ENCODE measurements at places on chromosomes 6 and 20. TPM values are rescaled to one million over a fixed set of nuclear protein-coding genes. Genes with fewer than 3 reads are reported as not detected.

DNA sequence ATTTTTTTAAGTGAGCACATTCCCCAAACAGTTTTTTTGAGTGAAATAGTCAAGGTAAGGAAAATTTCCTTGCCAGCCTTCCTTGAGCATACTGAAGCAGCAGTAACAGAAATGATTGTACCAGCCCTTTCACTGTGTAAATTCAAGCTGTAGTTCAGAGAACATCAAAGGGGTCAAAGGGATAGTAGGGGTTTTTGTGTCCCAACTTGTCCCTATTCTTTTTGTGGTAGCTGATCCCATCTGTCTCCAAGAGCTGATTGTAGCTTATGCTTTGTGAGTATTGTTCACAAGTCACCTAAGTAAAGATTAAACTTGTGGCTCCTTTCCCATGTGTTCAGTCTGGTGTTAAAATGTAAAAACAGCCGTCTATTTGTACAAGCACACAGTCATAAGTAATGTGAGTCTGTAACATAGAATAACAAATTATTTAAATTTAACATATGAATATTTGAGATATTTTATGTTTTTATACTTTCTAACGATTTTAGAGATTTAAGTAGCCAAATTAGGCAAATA, 185.0 kb downstream of the CENPW start:
- no peak for ATAC-seq

GRCh38 chr6:108526739-108527174, 34.0 kb upstream of the FOXO3 start:
- peak; percentile 44 for ATAC-seq

DNA sequence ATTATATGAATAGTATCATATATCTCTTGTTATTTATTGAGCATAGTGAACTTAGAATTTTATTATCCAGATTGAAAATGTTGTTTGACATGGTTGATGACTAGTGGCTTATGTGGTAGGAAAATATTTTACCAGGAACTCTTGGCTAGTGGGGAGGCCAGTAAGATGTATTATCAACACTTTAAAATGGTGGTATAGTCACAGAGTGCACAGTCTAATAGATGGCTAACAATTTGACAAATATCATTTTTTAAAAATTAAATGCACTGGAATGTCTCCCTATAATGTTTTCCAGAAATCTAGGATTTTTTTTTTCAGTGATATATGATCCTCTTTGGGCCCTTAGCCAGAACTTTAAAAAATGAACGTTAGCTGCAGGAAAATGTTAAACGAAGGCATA, 26.9 kb upstream of the EYA4 start:
- ATAC-seq, result no peak

DNA sequence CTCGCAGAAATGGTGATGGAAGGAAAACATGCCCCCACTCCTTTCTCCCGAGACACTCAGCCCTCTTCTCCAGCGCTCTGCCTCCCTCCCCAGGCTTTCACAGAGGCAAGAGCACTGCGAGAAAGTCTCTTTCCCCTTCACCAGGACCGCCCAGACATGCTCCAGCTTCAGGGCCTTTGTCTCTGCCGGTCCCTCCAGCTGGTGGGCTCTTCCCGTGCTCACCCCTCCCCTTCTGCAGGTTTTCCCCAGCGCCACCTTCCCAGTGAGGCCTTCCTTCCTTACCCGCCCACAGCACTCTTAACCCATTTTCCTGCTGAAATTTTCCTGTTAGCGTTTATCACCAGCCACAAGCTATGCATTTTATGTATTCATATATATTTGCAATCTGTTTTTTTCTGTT, 86.2 kb downstream of the TFAP2C start:
- ATAC-seq, result no peak

GRCh38 chr6:20605061-20605460, 70.8 kb downstream of the CDKAL1 start:
- no peak for ATAC-seq

DNA sequence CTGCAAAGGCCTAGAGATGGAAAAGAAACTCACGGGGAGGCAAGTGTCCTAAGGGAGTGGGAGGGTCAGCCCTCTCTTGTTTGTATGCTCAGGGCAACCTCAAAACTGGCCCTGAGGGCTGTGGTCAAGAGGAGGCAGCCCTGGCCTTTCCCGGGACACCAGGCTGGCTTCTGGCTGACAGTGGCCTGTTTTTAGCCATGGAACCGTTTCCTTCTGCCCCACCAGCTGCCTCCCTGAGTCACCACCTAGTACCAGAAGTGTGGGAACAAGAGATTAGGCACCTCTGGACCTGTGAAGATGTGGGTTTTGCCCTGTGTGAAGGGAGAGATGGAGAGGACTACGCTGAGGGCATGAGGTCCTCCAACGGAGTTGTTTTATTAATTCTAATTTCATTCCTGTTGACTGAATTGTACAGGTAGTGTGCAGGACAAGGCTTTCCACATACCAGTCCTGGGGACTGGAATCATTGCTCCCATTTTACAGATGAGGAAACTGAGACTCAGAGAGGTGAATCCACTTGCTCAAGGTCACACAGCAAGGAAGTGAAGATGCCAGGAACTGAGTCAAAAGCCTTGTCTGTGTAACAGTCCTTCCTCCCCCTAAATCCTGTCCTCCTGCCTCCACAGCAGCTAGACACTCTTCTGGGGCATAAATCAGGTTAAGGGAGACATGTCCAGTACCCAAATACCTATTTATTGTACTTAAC, 5.5 kb downstream of the FOXS1 start:
- ATAC-seq, result no peak

DNA sequence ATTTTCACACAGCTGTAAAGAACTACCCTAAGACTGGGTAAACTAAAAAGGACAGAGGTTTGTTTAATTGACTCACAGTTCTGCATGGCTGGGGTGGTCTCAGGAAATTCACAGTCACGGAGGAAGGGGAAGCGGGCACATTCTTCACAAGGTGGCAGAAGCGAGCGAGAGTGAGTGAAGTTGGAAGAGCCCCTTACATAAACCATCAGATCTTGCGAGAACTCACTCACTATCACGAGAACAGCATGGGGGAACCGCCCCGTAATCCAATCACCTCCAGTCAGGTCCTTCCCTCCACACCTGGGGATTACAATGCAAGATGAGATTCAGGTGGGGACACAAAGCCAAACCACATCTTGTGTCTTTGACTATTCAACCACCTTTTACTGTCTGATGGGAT, 700.5 kb downstream of the TENT5A start:
- no peak for ATAC-seq

Gene APOM
- total RNA-seq, result 4.4 TPM

Gene WDR46
- 104 TPM for total RNA-seq

Gene ZC2HC1B
- 0.37 TPM for total RNA-seq

DNA sequence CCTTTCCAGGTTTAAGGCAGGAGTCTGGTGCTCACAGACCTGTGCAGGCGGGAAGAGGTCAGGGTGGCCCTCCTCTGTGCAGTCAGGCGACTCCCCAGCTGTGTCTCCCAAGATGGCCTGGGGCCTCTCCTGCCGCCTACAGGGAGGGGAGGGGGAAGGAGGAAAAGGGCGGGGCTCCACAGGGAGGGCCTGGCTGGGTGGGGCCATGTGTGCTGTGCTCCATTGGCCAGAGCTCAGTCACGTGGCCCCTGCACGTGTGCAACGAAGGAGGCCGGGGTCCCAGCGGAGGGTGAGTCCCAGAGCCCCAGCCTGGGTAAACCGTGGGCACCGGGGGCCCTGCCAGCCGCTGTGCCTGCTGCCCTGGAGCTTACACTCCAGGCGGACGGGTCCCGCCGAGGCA, 211.6 kb downstream of the ZDHHC14 start:
- ATAC-seq, result no peak

Gene RIMS1
- total RNA-seq, result not detected

GRCh38 chr6:165266621-165267020, 42.8 kb downstream of the C6orf118 start:
- no peak for ATAC-seq

GRCh38 chr6:151205721-151206600, 33.8 kb upstream of the AKAP12 start:
- no peak for ATAC-seq

Gene ANKRD6
- total RNA-seq, result 1.4 TPM

- ATAC-seq, result no peak
Observed at GRCh38 chr20:17059465-17059864, 167.4 kb upstream of the PCSK2 start.

Gene CRIP3
- total RNA-seq, result 8.7 TPM

GRCh38 chr6:81241126-81242041, 511.1 kb downstream of the TENT5A start:
- peak; percentile 42 for ATAC-seq

- no peak for ATAC-seq
Observed at GRCh38 chr6:53058388-53059195, 6.6 kb upstream of the FBXO9 start.

Gene HAO1
- total RNA-seq, result not detected

DNA sequence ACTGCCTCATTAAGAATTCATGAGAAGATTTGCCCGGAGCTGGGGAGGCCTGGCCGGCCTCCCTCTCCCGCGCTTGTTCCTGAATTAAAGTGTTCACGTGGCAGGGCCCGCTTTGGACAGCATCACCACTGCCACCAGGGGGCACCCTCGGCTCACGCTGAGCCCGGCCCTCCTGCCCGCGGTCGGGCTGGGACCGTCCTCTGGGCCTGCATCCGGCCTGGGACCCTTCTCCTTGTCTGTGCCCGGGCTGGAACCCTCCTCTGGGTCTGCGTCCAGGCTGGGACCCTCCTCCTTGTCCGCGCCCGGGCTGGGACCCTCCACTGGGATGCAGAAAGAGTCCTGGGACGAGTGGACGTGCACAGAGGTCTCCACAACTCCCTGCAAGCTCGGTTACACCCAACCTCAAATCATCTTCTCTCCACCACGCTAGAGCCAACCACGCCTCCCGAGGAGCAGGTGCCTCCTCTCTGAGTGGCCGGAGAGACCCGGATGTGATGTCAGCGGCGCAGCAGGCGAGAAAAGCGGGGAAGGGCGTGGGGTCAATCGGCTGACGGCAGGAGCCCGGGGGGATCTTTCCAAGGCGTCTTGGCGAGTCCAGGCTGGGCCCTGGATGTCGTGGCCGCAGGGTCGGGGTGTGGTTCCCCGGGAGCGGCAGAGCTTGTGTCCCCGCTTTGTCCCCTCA, 50.9 kb upstream of the DACT2 start:
- ATAC-seq, result peak; percentile 92

Gene EDEM2
- 10.5 TPM for total RNA-seq

- no peak for ATAC-seq
Observed at GRCh38 chr6:159758031-159759001, 3.5 kb upstream of the ACAT2 start.

DNA sequence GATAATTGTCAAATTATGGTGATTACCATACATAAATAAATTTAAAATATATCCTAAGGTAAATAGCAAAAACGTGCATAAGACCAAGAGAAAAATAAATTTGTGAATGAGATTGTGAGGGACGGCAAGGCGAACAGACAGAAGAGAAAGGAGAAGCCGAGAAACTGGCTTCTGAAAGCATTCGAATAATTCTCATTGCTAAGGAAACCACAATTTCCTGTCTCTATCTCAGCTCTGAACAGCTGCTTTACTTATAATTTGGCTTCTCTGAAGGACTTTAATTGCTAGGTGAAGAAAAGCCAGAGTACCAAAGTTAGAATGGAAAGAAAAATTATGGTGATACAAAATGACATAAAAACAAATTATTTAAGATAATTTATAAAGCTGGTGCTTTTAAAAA, 79.0 kb upstream of the RGS17 start:
- ATAC-seq, result no peak

Gene CTSA
- total RNA-seq, result 16.0 TPM

GRCh38 chr6:20509212-20509611, 25.0 kb upstream of the CDKAL1 start:
- no peak for ATAC-seq

Gene SLC2A10
- total RNA-seq, result 2.9 TPM

DNA sequence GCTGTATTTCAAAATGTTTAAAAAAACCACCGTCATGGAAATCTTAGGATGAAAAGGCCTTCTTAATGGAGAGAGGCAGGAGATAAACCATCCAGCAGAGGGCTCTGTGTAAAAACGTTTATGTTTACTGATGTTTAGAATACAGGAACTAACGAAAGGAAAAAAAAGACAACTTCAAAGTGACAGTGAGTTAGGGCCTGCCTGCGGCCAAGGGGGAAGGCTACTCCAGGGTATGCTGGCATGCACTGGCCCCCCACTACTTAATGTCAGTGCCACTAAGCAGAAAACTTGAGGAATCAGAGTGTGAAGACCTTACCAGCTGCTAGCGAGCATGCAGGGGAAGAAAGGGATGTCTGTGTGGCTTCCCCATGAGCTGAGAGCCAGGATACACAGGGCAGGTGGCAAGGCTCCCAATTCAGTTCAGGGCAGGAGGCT, 47.7 kb downstream of the AKAP7 start:
- ATAC-seq, result peak; percentile 84

GRCh38 chr20:35307666-35308653, 15.7 kb upstream of the FAM83C start:
- ATAC-seq, result no peak

Gene HDGFL1
- not detected for total RNA-seq

Gene RAE1
- total RNA-seq, result 33.6 TPM

- no peak for ATAC-seq
Observed at GRCh38 chr6:508006-508405, 116.5 kb downstream of the IRF4 start.

DNA sequence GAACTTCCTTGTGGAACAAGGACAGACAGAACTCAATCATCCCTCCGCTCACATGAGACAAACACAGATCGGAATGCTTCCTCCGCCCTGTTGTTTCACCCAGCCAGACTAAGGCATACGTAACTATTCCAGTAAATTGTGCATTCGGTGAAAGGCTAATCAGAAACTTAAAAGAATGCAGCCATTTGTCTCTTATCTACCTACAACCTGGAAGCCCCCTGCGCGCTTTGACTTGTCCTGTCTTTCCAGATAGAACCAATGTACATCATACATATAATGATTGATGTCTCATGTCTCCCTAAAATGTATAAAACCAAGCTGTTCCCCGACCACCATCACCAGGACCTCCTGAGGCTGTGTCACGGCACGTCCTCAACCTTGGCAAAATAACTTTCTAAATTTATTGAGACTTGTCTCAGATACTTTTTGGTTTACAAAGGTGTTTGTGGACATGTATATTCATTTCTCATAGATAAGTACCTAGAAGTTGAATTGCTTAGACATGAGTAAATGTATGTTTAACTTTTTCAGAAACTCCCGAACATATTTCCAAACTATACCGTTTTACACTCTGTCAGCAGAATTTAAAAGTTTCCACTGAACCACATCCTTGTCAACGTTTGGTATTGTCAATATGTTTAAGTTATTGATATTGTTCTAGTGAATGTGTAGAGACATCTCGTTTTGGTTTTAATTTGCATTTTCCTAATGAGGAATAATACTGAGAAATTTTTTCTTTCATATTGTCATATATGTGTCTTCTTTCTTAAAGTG, 197.6 kb upstream of the THBS2 start:
- ATAC-seq, result no peak

- ATAC-seq, result no peak
Observed at GRCh38 chr6:30331981-30332380, 5.3 kb downstream of the TRIM39 start.

DNA sequence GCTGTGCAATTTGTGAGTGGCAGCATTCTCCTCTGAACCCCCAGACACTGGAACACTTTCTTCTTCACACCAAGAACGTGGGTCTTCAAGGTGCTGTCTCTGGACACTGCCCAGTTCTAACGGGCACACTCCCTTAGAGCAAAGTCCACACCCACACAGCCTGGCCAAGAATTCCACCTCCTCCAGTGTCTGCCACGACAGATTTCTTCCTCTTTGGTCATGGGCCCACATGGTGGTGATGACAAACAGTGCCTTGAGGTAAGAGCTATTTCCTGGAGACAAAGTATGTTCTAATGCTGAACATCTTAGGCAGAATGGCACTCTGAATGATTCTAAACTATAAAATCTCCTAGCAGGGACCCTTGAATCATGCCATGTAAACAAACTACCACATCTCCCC, 25.5 kb upstream of the SSTR4 start:
- peak; percentile 29 for ATAC-seq

Gene NR2E1
- total RNA-seq, result 1.2 TPM

Gene FLRT3
- total RNA-seq, result 3.0 TPM

- ATAC-seq, result no peak
Observed at GRCh38 chr6:53322188-53323029, 26.3 kb downstream of the ELOVL5 start.
